Kasumi-1 (cell line): ENCODE measurements at places on chromosomes 5 and 9.

- DNase-seq: no peak
These were observed 65.9 kb upstream of the NEK6 start for GRCh38 chr9:124191691-124192395.

DNA sequence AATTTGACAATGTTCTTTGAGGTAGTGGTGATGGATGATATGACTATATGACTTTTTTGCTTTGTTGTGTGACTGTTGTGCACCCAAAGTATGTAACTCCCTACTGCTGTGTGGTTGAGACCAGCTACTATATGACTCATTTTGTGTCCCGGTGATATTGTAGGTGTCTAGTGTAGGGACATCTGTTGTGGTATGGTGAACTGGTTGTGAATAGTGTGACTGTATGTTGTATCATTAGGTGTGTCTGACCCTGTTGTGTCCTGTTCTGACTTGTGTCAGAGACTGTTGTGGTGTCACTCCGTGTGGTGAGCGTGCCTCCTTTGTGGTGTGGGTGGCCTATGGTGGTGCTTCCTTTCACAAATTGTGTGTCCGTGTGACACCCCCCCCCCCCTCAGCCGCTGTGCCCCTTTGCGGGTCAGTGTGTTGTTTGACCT is 11.2 kb upstream of the CXXC5 start:
- peak; percentile 34 for DNase-seq

GRCh38 chr5:143114481-143114880 is 289.0 kb downstream of the NR3C1 start:
- DNase-seq: no peak

DNA sequence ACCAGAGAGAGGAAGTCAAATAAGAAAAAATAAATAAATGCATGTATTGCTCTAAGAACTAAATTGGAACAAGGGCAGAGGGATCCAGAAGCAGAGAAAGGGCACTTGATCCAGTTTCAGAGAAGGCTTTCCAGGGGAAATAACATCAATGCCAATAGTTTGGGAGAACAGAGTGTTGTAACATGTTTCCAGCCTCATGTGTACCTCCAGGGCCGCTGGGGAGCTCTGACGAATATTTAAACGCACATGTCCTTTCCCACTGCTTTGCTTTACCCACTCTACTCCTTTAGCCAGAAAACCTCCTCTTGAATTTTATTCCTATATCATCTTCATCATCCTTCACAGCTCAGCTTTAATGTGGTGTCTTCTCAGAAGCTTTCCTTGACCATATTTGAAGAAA is 233.7 kb downstream of the ENC1 start:
- DNase-seq: no peak

DNA sequence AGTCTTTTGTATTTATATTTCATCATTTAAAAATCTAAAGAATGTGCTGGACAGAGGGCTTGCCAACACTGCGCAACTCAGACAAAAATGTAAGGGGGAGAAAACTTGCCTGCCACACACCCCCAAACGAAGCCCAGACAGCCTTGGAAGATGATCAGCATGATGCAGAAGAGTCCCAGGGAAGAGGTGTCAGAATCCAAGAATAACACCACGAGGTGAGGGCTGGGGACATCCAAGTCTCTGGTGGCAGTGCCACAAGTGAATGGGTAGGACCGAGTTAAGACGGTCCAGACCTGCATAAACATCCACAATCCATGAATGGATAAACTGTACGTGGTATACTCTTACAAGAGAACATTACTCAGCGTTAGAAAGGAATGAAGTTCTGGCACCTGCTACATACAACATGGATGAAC is 10.4 kb downstream of the EPB41L4B start:
- no peak for DNase-seq
